ENCODE measurements at places on chromosomes 12 and 14.

DNA sequence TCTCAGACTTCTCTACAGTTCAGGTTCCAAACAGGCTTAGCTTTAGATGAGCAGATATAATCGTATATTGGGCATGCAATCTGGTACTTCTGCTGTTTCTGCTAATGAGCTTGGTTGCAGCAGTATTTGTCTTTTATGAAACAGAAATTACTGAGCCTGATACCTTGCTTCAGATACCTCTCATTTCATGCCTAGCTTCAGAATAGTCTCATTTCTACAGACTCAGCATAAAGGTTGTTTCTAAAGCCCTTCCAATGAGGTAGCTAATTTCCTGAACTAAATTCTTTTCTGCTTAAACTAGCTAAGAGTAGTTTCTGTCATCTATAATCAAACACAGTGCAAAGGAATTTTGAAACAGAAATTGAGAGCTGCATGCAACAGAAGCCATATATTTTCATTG lies 275.0 kb upstream of the KITLG start:
- DNase-seq, result no peak

GRCh38 chr12:75815756-75816155 lies 215.8 kb downstream of the PHLDA1 start:
- no peak for DNase-seq

GRCh38 chr12:8035440-8036010 lies 3.0 kb downstream of the FOXJ2 start:
- DNase-seq, result no peak

DNA sequence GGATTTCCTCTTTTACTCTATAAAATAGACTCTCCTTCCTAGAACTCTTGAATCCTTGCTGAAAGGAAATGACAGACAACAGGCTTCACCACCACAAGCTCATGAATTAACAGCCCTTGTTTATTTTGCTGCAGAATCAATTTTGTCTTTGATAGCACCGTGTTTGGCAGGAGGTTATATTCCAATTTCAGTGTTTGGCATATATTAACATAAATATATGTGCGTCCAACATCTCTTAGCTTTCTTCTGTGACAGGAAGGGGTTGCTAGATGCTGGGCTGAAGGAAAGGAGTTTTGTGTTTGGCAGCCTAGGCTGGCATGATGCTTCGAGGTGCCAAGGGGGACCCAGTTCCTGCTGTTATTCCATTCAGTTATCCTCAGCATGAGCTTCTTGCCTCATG lies 126.4 kb downstream of the TMEM132C start:
- DNase-seq, result no peak

DNA sequence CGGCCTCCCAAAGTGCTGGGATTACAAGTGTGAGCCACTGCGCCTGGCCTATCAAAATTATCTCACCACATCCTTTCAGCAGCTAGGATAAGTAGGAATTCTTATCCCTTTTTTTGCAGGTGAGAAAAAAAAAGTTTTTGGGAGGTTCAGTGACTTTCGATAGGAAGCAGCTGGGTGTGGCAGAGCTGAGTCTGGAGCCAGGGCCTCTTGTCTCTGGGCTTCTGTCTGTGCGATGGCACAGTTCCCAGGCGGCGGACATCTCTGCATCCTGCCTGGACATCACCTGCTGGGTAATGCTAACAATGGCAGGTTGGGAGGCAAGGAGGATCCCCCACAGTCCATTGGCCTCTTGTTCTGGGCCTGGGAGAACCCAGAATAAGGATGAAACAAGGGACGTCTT lies 12.5 kb downstream of the NRXN3 start:
- no peak for DNase-seq

DNA sequence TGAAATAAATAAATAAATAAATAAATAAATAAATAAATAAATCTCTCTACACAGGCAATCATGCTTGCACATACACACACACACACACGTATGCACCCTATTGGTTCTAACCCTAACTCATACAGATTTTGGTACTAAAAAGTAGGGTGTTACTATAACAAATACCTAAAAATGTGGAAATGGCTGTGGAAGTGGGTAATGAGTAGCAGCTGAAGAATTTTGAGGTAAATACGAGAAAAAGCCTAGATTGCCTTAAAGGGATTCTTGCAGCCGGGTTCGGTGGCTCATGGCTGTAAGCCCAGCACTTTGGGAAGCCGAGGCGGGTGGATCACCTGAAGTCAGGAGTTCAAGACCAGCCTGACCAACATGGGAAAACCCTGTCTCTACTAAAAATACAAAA lies 15.7 kb upstream of the SLC2A3 start:
- DNase-seq, result no peak

GRCh38 chr14:86491743-86492142 lies 961.8 kb downstream of the FLRT2 start:
- no peak for DNase-seq

- DNase-seq, result peak; percentile 17
These were observed 354.3 kb downstream of the CEP128 start for GRCh38 chr14:80587096-80587724.

GRCh38 chr14:95505030-95505589 lies 11.3 kb downstream of the SYNE3 start:
- DNase-seq, result no peak

DNA sequence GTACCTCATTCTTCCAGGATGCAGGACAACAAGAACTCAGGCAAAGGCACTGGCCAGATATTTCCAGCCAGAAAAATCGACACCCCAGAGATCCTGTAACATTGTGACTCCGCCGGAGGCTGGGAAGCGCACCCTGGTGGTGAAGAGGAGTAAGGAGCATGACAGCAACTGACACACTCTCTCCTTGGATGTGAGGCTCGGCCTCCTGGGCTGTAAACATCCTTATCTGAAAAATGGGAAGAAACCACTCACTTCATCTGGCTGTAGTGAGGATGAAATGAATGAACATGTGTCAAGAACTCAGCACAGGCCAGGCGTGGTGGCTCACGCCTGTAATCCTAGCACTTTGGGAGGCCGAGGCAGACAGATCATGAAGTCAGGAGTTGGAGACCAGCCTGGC lies 27.5 kb downstream of the TCHP start:
- peak; percentile 55 for DNase-seq

DNA sequence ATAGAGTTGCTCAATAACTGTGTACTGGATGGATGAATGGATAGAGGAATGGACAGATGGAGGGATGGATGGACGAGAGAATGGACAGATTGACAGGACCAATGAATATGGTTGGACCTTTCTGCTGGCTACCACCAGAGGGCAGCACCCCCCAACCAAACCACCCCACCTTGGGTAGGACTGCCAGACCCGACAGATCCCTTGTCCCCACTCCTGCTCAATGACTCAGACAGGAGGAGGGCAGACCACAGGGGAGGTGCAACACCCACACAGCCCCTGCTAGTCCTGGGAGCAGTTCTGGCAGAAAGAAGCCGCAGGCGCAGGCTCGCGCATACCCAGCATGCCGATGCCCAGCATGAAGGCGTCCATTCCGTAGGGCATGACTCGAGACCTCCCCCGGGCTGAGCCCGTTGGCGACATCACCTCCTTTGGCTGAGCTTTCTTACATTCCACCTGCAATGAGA lies 12.4 kb downstream of the MSI1 start:
- DNase-seq, result peak; percentile 98

- DNase-seq, result no peak
These were observed 43.6 kb downstream of the ERGIC2 start for GRCh38 chr12:29337325-29337724.

DNA sequence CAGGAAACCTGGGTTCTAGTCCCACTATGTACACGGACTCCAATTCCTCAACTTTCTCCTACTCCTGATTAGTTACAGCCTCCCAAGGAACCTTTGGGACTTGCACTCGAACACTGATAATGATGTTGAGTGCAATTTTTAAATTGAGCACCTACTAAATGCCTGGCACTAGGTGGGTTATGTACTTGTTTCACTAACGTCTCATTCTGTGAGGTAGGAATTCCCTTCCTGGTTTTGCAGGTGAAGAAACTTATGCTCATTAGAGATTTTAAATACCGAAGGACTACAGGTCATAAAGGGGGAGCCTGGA lies 536 bp downstream of the PARPBP start:
- no peak for DNase-seq

DNA sequence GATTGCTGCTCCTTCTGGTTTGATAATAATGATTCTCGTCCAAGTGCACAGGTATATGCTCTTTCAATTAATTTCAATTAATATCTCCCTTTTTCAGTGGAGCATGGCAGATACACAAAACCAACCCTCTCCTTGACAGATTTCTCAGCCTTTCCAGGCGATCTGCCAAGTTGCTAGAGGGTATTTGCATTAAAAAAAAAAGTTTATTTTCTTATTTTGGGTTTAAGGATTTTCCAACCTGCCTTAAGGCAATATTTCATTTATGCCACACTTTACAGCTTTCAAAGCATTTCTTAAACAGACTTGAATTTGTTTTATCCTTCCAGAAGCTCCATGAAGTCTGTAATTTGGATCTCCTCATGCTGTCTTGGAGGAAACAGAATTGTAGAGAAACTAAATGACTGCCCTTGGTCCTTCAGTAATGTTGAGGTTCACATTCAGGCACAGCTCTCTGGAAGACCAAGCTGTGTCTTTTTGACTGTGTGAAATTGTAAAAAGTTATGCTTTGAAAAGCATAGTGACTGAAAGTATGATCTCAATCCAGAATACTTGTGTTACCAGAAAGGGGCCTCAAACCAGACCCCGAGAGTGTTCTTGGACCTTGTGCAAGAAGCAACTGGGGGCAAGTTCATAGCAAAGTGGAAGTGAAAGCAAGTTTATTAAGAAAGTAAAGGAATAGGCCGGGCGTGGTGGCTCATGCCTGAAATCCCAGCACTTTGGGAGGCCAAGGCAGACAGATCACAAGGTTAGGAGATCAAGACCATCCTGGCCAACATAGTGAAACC lies 2.3 kb downstream of the DGLUCY start:
- no peak for DNase-seq

GRCh38 chr14:103184046-103184445 lies 60.8 kb downstream of the TNFAIP2 start:
- no peak for DNase-seq

DNA sequence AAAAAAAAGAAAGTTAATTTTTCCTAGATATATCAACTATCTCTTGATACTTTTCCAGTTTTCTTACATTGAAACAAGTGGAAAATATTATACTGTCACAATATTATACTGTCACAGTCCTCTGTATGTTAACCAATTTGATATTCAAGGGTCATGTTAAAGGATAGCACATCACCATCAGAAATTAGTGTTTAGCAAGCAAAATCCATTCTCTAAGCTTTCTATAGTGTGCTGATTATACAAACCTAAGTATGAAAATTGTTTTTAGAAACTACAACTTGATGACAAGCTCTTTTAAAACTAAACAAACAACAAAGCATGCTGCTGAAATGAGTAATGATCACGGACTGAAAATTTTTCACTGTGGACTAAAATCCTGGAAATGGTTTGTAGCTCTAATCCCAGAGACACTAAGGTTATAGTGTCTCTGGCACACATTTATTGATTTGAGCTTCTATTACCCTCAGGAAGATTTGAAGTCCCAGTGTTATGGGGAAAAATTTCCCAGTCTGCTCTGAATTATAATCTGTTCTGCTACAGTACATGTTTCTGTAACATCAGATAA lies 9.7 kb downstream of the SPTSSA start:
- DNase-seq, result no peak

DNA sequence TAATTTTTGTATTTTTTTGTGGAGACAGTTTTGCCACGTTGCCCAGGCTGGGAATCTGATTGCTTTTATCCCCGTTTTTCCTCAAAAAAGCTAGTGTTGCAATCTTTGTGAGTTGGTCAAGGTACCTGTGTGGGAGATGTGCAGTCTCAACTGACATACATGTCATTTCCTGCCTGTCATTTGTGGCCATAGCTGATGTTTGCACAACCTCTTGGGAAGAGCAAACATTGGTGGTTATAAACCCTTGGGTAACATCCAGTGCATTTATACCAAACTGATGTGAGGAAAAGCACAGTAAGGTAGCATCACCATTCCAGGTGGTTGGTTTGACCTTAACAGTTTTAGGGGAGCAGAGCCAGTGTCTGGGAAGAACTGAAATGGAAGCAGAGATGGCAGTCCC lies 54.7 kb downstream of the ATG14 start:
- no peak for DNase-seq

DNA sequence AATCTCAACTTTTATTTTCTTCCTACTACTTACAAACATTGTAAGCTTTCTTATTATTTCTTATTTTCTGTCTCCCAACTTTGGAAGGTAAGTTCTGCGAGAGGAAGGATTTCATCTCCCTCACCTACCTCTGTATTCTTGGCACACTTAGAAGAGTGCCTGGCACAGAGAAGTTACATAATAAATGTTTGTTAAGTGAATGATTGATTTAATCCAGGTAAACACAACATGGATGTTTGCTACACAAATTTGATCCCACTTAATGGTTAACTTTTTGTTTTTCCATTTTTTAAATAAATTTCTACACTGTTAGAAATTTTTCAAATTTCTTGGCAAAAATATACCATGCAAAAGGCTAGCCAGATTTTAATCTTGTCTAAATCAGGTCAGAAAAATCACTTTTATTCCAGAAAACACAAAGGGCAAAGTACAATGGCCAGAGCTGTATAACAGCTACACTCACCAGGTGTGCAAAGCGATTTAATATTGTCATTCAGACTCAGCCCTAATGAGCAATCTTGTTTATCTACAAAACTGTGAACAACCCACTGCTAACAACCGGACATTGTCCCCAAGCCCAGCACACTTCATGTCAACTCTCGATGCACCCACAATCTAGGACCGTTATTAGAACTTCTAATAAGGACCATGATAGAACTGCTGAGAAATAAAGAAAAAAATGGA lies 222.1 kb upstream of the EEA1 start:
- DNase-seq, result no peak

DNA sequence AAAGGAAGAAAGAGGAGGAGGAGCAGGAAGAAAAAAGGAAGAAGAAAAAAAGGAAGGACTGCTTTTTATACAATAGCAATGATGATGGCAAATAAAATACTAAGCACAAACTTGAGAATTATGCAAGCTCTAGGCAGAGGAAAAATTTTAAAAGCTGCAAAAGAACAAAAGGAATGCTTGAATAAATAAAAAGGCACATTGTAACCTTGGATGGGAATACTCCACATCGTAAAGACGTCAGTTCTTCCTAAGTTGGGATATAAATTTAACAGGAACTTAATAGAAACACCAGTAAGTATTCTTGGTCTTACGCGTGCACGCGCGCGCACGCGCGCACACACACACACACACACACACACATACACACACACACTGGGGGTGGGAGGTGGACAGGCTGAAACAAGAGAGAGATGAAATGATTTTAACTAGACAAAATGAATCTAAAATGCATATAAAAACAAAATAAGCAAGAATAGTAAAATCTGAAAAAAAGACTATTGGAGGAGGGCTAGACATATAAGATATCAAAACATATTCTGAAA lies 43.0 kb downstream of the SERPINA3 start:
- DNase-seq, result no peak

DNA sequence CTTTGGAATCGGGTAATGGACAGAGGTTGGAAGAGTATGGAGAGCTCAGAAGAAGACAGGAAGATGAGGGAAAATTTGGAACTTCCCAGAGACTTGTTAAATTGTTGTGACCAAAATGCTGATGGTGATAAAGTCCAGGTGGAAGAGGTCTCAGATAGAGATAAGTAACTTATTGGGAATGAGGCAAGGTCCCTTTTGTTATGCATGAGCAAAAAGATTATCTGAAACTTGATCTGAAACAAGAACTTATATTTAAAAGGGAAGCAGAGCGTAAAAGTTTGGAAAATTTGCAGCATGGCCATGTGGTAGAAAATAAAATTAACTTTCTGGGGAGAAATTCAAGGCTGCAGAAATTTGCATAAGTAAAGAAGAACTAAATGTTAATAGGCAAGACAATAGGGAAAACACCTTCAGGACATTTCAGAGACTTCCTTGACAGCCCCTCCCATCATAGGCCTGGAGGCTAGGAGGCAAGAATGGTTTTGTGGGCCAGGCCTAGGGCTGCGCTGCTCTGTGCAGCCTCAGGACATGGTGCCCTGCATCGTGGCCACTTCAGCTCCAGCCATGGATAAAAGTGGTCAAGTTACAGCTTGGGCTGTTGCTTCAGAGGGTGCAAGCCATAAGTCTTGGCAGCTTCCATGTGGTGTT lies 425.7 kb upstream of the PRICKLE1 start:
- no peak for DNase-seq
